Activated CD8-positive, alpha-beta memory T cell treated with anti-CD3 and anti-CD28 coated beads for 1 hour (primary cell): ENCODE measurements at places on chromosomes 7 and 10.
A peak's percentile ranks its signal among the peaks of the same experiment; 100 is the strongest.

- no peak for DNase-seq
Measured at GRCh38 chr7:39811161-39811614, 138.9 kb upstream of the CDK13 start.

DNA sequence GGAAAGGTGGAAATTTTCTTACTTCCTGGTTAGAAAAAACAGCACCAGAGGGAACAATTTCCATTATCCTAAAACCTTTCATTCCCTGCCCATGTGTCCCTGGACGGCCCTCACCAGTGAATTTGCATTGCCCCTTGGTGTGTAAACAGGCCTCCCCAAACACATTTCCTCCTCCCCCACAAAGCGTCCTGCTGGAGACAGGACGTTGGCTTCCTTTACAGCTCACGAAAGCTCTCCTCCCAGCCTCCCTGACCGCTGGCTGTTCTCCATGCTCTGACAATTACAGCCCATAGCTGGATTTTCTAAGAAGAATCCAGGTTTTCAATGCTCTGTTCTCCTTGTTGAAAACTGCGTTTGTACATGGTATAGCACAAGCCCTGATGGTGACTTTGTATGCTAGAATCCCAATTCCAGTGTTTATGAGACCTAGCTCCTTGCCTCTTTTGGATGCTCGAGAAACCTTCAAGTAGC, 724.2 kb upstream of the CELF2 start:
- DNase-seq: no peak

DNA sequence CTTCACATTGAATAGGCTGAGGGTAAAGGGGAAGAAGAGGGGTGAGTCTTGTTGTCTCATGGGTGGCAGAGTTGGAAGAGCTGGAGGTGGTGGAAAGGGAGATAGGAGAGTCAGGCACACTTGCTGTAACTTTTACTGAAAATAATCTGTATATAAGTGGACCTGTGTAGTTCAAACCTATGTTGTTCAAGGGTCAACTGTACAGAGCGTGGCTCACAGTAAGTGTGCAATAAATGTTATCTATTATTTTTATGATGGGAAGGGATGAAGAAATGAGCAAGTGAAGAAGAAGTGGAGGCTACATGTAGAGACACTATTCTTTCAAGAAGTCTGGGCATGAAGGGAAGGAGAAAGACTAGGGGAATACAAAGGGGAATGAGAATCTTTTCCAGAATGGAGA, 71.5 kb upstream of the FAM133B start:
- no peak for DNase-seq

DNA sequence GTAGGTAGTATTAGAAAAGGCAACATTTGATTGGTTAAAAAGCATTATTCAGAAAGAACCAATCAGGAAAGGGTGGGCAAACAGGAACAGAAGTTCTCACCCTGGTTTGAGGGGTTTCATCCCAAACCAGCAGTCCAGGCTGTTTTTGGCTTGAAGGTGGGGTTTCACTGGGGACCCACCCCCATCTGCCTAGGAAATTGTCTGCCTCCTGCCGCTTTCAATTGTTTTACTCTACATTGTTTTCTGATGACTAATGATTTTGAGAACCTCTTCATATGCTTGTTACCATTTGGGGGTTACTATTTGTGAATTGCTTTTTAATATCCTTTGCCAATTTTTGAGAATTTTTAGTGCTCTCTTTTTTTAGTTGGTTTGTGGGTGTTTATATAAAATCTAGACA, 3.3 kb upstream of the PCBD1 start:
- no peak for DNase-seq

- no peak for DNase-seq
Measured at GRCh38 chr10:86287110-86287793, 79.3 kb downstream of the GRID1 start.

DNA sequence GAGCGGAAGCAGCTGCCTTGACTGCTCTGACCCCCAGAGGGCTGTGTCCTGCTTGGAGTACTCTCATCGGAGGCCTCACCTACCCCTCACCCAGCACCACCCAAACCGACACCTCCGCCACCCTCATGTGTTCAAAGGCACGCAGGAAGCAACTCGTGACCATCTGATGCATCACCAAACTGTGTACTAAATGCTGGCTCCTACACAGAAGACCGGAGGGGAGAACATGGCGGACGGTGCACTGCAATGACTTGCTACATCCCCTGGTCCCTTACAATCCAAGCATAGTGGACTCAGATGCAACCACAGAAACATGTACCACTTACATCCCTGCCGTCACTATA, 3.4 kb downstream of the PDAP1 start:
- DNase-seq: no peak

- no peak for DNase-seq
Measured at GRCh38 chr10:67011981-67012380, 86.1 kb downstream of the LRRTM3 start.

GRCh38 chr7:131188367-131189339, 139.0 kb upstream of the MKLN1 start:
- DNase-seq: peak; percentile 17

DNA sequence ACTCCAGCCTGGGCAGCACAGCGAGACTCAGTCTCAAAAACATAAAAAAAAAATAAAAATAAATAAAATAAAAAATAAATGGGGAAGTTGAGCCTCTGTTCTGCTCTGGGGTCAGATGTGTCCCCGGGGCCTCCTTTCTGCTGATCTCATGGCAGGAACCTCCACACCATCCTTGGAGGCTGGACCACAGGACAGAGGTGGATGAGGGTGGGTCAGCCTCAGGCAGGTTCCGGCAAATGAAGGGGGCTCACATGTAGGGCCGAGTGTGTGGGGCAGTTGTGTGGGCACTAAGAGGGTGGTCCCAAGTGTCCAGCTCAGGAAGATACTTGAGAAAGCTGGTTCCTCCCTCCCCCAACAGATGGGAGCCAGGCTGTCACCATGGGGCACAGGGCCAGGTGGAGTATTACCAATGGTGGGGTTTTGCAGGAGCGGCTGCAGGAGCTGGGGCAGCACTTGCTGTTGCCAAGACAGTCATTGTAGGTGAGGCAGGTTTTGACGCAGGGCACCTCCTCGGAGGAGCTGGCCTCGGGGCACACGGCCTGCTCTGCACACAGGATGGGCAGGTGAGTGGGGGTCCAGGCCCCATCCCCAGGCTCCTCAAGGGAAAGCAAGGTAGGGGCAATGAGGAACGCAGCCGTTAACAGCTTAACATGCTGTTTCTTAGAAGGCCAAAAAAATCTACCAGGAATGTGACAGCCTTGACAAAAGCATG, 13.9 kb upstream of the TBRG4 start:
- DNase-seq: no peak

- DNase-seq: no peak
Measured at GRCh38 chr7:36153571-36154097, 580 bp downstream of the EEPD1 start.

GRCh38 chr10:50316695-50317648, 65.7 kb upstream of the ASAH2 start:
- no peak for DNase-seq

DNA sequence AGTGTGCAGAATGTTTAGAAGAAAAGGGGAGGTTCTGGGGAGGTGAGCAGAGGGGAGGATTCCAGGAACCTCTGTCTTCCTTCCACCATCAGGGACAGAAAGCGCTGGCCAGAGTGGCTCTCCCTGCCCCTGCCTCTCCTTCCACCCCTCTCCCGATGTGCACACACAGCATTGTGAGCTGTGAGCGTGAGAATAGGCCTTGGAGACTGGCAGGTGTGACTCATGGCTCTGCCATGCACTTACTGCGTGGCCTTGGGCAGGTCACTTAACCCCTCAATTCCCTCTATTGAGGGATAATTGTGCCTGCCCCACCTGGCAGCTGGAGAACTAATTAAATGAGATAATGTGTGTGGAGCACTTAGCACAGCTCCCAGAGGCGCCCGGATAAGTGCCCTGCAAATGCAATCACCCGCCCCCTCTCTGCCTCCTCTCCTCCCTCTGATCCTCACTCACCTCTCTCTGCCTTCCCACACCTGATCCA, 115.4 kb downstream of the ZMIZ1 start:
- no peak for DNase-seq

- no peak for DNase-seq
Measured at GRCh38 chr7:82382276-82382675, 61.3 kb downstream of the CACNA2D1 start.

DNA sequence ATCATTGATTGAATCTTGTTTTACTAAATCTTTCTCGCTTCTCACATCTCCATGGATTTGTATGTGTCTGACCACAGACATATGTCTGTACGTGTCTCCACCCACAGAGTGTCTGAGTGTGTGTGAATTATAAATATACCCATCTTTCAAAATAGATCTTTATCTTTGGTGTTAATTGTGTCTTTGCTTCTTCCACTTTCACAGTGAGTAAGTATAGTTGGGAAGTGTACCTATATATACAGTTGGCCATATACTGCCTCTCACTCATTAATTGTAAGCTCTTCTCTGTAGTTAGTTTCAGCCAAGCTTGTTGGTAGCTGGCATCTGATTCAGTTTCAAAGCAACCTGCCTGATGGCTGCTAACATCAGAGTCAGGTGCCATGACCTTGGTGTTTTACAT, 18.4 kb downstream of the EEPD1 start:
- DNase-seq: no peak

- DNase-seq: no peak
Measured at GRCh38 chr10:69850440-69850839, 48.7 kb downstream of the COL13A1 start.

- DNase-seq: no peak
Measured at GRCh38 chr10:14191407-14191806, 139.3 kb downstream of the FRMD4A start.

DNA sequence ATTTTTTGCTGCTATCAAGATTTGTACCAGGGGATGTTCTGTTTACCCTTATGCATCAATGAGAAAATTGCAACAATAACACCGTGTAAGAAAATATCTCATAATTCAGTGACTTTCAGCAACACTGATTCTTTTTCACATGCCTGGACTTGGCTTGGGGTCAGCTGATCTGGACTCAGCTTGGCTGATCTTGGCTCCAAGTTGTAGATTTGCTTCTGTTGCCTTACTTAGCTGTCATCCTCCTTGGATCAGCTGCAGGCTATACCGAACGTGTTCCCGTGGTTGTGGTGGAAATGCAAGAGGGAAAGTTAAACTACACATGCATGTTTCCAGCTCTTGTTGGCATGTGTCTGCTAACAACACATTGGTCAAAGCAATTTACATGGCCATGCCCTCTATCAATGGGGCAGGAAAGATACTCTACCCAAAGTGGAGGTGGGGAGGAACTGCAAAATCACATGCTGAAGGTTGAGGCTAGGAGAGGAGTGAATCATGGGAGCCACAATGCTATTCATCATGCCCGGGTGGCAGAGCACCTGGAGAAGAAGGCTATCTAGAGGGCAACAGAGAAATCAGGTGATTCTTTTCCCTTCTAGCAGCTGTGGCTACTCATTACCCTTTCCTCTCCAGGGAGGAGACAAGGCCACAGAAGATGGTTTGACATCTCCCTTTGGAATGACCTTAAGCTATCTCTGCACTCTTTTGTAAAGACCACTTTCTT, 1276.3 kb upstream of the AUTS2 start:
- no peak for DNase-seq

GRCh38 chr10:1601406-1601805, 135.9 kb downstream of the ADARB2 start:
- no peak for DNase-seq

DNA sequence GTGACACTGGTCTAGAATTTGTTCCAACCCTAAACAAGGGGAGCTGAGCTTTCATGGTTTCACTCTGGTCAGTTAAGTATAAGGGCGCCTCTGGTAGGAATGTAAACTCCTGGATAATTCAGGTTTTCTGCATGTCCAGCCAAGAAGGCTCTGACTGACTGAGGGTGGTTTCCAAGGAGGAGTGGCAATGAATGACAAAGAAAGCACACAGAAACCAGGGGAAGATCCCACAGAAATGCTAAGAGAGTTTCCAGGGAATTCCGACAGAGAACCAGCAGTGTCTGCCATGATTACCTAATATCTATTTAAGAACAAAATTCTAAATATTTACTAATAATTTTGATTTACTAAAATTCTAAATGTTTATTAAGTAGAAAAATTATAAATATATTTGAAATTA, 27.3 kb upstream of the NRG3 start:
- no peak for DNase-seq

DNA sequence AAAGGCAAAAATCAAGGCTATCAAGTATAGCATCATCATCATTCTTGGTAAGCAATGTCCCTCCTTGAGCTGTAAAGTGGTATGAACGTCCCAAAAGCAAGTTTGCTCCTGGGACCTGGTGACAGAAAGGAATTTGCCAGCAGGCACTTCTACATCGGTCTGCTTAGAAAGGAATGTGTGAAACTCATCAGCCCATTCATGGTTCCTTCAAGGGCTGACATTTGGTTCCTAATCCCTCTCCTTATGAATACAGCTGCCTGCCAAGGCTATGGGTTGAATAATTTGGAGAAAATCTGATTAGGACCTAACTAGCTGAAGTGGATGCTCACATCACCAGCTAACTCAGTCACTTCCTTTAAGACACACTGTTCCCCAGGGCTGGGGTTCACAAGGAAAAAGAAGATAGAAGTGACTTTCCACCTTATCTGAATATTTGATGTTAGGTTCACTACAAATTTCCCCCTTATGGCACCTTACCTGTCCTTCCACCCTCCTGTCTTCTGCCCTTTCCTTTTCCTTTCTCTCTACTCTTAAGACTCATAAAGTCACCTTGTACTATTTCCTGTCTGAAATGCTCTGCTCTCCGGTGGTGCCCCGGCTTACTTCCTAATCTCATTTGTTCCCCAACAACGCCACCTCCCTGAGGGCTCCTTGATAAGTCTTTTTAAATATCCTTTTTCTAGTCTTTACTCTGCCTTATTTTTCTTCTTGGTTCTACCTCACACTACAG, 187.1 kb downstream of the NPSR1 start:
- DNase-seq: no peak

DNA sequence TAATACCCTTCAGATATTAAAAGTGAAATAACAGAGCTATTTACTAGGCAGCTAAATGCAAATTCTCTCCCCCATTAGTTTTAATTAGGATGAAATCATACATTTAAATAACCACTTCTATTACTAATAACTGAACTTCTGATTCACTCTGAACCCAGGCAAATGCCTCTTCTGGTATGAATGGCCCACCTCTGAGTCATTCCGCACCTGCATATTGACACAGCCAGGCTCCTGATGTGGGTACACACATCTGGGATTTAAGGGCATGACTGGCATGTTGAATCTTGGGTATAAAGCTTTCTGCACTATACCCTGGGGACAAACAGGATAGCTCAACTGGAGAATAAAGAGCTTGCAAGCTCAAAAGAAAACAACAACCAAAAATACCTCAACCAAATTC, 140.9 kb downstream of the AUTS2 start:
- no peak for DNase-seq

- no peak for DNase-seq
Measured at GRCh38 chr7:95421000-95421846, 13.6 kb downstream of the PON2 start.
